ENCODE measurements at places on chromosomes 7 and 10. TPM values are rescaled to one million over a fixed set of nuclear protein-coding genes. Genes with fewer than 3 reads are reported as not detected.

- DNase-seq = no peak
Measured at GRCh38 chr7:91913612-91914011, 27.1 kb upstream of the AKAP9 start.

- DNase-seq = no peak
Measured at GRCh38 chr7:98713165-98713810, 96.2 kb downstream of the NPTX2 start.

DNA sequence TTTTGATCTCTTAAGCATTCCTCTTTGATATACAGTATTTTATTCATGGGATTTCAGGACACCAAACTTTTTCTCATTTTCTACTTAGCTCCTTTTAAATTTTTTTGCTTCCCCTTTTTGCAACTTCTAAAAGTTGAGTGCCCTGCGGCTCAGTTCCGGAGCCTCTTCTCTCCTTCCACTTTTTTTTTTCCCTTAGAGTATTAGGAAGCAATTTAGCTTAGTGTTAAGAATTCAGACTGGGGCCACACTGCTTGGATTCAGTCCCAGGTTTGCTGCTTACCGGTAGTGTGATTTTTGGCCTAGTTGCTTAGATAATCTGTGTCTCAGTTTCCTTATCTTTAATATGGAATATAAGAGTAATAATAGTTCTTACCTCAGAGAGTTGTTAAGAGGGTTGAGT, 3.4 kb downstream of the STAM start:
- no peak for DNase-seq

DNA sequence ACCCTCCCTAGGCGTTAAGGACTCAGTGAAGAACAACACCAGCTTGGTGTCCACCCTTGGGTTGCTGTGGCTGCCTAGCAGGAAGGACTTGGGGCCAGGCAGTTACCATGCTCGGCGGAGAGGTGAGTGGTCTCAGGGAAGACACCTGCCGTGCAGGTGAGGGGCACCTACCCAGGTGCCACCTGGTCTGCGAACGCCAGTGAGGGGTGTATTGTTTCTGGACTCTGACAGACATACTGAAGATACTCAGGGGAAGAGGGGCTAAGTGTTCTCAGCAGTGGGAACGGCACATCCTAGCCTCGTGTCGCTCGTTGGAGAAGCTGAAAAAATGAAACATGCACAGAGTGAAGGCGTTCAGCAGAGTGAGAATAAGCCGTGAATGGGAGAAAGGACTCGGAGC, 22.6 kb downstream of the DOCK1 start:
- DNase-seq = no peak

- peak; percentile 17 for DNase-seq
Measured at GRCh38 chr7:29915481-29916215, 74.0 kb downstream of the SCRN1 start.

DNA sequence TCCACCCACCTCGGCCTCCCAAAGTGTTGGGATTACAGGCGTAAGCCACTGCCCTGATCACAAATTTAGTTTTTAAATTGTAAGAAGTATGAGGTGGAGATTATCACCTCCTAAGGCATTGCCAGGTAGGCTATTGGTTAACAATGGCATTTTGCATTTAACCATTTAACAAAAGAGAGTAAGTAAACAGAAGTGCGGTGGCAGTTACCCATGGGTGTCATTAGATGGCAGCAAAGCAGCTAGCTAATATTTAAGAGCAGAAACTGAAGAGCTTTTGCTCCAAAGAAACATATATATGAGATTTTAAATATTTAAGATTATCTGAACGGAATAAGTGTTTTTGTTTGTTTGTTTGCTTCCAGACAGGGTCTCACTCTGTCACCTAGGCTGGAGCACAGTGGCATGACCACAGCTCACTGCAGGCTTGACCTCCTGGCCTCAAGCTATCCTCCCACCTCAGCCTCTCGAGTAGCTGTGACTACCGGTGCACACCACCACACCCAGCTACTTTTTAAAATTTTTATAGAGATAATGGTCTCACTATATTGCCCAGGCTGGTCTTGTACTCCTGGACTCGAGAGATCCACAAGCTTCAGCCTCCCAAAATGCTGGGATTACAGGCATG, 325.5 kb upstream of the C7orf33 start:
- DNase-seq = no peak

DNA sequence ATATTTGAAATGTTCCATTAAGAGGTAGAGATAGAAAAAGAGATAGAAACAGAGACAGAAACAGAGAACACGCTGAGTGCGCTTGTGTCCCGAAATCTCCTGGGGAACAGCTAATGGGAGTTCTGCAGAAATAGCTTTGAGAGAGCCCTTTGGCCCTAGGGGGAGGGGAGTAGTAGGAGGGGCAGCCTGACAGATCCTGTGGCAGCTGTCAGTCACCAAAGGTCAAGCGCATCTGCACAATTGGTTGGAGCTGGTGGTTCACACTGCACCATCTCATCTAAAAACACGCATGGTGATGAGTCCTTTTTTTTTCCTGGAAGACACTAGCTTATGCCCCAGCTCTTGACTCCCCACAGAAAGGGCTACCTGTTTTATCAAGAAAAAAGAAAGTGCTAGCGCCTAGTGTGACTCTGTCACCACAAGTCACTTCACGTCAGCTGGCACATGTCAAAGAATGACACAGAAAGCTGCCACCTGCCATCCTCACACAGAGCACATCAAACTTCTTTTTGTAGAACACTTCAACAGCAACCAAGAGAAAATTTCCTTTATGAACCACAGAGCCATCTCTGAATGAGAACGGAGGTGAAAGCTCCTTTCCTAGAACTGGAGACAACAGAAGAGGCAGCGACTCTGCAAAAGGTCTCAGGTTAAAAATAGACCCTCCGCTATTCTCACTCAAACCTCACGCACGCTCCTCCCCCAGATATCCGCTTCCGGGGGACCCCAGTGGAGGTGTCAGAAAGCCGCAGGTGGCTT, 125.7 kb downstream of the GFRA1 start:
- no peak for DNase-seq

DNA sequence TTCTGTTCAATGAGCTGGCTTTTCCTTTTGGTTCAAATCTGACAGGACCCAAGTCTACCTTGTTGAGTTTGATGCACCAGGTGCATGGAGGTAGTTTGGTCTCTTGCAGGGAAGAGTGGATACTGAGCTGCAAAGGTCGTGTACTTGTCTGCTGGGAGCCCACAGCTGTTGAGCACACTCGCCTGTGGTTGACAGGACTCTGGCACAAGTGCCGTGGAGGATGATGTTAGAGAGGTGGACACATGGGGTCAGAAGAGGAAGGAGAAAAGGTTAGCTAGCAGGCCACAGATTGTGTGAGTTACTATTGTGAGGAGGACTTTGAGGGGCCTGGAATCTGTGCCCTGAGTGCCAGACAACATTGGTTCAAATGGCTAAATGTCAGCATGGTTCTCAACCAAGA, 197.3 kb downstream of the CREB5 start:
- DNase-seq = no peak

DNA sequence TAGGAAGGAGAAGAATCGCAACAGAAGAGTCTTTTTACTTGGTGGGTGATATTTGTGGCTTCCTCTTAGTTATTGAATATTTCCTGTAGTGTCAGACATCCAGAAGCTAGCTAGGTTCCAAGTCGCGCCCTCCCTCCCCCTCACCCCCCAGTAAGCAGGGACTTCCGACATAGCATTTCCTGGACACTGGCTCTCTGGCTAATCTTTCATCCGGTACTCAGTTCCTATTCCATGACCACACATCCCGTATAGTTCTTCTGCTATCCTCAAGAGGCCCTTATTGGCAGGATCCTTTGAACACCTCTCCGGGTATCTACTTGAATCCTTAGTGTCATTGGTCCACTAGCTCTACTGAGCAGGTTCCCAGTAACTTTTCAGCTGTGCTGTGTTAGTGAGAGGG, 167.8 kb downstream of the HDAC9 start:
- DNase-seq = no peak

- DNase-seq = no peak
Measured at GRCh38 chr7:23114896-23115295, 9.3 kb downstream of the KLHL7 start.

DNA sequence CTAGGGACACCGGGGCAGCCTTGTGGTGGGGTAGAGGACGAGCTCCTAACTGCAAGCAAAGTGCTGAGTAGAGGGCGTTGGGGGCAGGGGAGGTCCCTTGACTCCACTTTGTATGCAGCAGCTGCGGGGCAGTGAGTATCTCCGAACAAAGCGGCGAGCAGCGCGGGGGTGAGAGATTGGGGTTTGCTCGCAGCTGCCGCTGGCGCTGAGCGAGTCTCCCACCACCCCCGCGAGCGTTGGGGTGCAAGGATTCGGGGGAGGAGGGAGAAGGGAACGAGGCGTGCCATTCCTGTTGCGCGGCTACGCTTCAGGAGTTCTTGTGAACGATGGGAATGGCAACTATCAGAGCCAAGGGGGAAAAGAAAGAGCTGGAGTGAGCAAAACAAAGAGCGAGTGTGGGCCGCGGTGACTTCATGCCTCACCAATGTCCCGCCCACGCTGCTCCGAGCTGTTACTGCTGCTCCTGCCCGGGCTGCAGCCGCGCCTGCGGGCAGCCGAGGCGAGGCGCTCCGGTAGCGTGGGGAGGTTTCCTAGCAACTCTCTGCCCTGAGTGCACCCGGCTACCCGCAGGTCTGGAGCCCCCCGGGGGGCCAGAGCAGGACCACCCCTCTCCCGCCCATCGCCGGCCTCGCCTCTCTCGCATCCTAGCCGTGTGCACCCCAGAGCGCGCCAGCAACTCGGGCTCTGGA, at the start of gene ITGB8:
Gene ITGB8 (plus strand): TSS at position 662 of the 689 bp plus-strand sequence. CDS start 907 bp downstream, outside the sequence.
- peak; percentile 85 for DNase-seq

DNA sequence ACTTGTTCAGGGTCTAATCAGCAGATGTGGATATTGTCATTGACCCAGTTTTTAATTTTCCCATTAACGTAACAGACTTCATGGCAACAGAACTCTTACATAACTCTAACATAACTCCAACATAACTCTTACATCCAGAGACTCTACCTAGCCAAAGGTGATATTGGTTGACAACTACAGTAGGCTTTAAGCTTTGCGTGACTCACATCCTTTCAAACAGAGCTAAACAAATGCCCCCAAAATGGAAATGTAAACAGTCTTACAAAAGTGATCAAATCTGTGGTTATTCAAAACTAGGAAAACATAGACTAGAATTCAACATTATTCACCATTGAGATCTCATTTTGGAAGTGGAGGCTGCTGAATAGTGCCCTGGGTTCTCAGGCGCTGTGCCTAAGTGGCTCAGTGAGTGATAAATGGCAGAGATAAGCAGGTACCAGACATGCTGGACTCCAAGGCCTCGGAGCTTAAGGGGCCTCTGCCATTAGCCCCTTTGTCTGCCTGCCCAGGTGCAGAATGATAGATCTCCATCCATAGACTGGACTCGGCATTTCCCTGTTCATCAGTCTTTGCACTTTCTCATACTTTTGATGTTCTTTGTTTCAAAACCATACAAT, 34.3 kb upstream of the BTBD16 start:
- DNase-seq = no peak

GRCh38 chr10:127175357-127176110, 20.9 kb downstream of the INSYN2A start:
- DNase-seq = no peak

- no peak for DNase-seq
Measured at GRCh38 chr7:116812860-116813259, 49.5 kb upstream of the CAPZA2 start.

DNA sequence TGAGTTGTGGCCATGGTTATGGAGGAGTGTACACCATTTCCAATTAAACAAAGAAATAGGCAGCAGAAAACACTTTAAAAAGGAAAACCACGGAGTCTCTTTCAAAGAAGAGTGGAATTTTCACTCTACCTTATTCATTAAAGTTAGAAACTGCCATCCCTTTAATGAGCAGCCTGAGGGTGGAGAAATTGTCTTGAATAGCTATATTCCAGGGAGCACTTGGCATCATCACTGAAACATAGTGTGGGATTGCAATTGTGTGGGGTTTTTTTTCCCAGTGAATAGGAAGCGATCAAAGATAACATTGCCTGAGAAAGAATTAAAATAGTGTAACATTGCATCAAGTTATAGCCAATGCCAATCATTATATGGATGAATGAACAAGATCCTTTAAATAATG, 191.6 kb downstream of the TEX36 start:
- DNase-seq = no peak

DNA sequence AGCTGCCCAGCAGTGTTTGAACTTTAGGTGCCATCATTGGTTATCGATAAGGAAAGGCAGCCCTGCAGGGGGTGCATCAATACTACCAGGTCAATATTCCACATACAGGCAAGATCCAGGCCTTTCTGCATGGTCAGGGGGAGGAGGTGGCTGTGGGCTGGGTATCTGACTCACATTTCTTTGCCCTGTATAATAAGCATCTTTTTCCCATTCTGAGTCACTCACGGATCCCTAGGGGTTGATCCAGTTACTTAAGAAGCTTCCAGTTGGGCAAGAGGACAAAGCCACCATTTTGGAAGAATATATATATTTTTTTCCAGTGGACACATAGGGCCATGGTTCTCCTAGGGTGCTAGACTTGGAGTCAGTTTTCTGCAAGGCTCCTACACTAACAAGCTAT, 114.2 kb upstream of the HABP2 start:
- no peak for DNase-seq

NYAP1 gene
- polyA plus RNA-seq = 2.1 TPM

SAP25 gene
- polyA plus RNA-seq = 4.7 TPM

CDC123 gene
- 122 TPM for polyA plus RNA-seq

CYP2W1 gene
- polyA plus RNA-seq = 3.0 TPM
